Kidney (tissue), 22 donors: ENCODE measurements at places on chromosomes 5 and 9. TPM values are rescaled to one million over a fixed set of nuclear protein-coding genes. Genes with fewer than 3 reads are reported as not detected.
A peak's percentile ranks its signal among the peaks of the same experiment; 100 is the strongest.

DNA sequence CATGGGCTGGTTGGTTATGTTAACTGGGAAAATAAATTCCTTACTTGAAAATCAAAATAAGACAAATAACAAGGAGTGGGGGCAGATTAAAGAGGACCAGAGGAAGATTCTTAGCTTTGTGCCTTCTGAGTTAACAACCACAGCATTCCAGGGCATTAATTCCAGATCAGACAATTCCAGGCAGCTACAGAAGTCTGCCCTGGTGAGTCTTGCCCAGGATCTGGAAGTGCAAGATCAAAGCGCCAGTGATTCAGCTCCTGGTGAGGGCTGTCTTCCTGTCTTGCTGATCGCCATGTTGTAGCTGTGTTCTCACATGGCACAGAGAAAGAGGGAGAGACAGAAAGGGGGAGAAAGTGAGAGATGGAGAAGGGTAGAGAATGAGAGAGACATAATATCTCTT, 65.6 kb downstream of the ANXA2R start:
- DNase-seq: no peak

DNA sequence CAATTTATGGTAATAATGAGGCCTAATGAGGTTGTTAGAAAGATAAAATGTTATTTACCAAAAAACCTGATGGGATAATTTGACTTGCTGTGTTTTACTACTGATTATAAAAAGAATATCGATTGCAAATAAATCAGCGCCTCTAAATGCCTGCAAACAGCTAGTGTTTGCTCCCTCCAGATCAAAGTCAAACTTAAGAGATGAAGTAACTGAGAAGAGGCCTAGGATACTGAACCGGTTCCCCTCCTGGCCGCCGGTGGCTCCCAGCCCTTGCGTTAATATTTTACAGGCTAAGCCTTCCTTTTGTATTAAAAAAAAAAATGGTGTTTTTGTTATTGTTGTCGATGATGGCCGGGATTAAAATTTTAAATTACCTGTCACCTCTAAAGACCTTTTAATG, 2.6 kb downstream of the IRX1 start:
- no peak for DNase-seq

Gene CAMK4
- polyA plus RNA-seq: 0.37 TPM

GRCh38 chr9:108599571-108599970, 256.2 kb downstream of the ACTL7B start:
- no peak for DNase-seq

- DNase-seq: no peak
Observed at GRCh38 chr9:34252016-34252415, 73.2 kb downstream of the UBAP1 start.

DNA sequence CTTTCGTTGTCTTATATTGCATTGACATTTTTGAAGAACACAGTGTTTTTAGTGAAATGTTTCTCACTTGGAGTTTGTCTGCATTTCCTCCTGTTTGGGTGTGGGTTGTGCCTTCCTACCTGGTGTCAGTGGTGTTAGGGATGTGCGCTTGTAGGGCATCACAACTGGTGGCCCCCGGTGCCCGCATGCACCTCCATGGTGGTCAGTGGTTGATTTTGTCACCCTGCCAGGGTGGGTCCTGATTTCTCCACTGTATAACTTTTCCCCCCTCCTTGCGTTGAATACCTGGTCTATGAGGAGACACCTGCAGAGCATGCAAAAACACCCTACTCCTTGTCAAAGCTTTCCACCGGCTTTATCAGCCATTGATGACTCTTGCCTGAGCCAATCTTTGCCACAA, 132.9 kb downstream of the BARX1 start:
- no peak for DNase-seq

GRCh38 chr5:9617221-9617620, 12.9 kb downstream of the TAS2R1 start:
- peak; percentile 62 for DNase-seq

Gene ZDHHC21
- 4.0 TPM for polyA plus RNA-seq

Gene RELL2
- polyA plus RNA-seq: 8.2 TPM

GRCh38 chr5:104385906-104386305, 823.3 kb upstream of the NUDT12 start:
- peak; percentile 17 for DNase-seq

- DNase-seq: no peak
Observed at GRCh38 chr9:73059247-73059646, 92.4 kb upstream of the ANXA1 start.

- no peak for DNase-seq
Observed at GRCh38 chr9:125444166-125444565, 182.5 kb downstream of the GAPVD1 start.

Gene GPR150
- polyA plus RNA-seq: 0.19 TPM

DNA sequence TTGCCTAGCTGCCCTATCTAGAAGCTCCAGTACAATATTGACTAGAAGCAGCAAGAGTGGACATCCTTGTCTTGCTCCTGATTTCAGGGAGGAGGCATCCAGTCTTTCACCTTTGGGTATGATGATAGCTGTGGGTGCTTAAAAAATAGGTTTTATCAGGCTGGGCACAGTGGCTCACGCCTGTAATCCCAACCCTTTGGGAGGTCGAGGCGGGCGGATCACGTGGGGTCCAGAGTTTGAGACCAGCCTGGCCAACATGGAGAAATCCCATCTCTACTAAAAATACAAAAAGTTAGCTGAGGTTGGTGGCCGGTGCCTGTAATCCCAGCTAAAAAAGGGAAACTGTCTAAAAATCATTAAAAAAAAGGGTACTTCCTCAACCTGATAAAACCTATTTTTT, 2.0 kb upstream of the CAMSAP1 start:
- no peak for DNase-seq

GRCh38 chr9:98391406-98391805, 136.0 kb upstream of the TBC1D2 start:
- DNase-seq: no peak

Gene ISL1
- not detected for polyA plus RNA-seq

DNA sequence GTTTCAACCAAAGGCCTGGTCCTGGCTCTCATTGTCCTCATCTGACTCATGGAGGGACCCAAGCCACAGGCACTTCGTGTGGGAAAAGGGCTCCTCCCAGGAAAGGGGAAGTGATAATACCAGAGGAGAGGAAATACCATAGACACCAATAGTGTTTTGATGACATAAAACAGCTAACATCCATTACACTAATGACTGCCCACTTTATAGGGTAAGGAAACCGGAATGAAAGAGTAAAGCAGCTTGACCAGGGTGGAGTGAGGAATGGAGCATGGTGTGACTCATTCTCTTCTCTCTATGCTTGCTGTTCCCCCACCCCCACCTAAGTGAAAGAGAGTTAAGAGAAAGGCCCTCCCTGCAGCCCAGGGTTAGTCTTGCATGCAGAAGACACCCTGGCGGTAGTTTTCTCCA, 67.4 kb upstream of the HRH2 start:
- DNase-seq: no peak

Gene FABP6
- polyA plus RNA-seq: not detected

- DNase-seq: no peak
Observed at GRCh38 chr5:149265597-149265996, 6.1 kb upstream of the AFAP1L1 start.

GRCh38 chr5:132272311-132273210, 15.1 kb downstream of the PDLIM4 start:
- DNase-seq: peak; percentile 87

DNA sequence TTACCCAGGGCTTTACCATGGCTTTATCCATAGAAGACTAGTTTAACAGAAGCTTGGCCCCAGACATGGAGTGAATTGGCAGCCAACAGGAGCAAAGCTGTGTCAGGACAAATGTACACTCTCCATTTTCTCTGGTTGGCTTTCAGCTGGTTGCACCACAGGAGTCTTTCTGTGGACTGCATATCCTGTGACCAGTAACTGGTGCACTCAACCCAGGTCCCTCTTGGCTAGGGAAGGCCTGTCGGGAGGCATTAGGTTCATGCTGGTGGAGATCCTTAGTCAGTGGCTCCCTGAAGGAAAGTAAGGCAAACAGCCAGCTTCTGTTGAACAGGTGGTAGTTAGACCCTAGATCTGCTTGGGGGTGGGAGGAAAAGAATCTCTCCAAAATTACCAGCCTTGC, 146.9 kb upstream of the TLX3 start:
- DNase-seq: no peak

Gene HINT2
- 307 TPM for polyA plus RNA-seq

GRCh38 chr5:81609810-81610375, 141.0 kb downstream of the SSBP2 start:
- DNase-seq: no peak

Gene MYOT
- polyA plus RNA-seq: 2.3 TPM

DNA sequence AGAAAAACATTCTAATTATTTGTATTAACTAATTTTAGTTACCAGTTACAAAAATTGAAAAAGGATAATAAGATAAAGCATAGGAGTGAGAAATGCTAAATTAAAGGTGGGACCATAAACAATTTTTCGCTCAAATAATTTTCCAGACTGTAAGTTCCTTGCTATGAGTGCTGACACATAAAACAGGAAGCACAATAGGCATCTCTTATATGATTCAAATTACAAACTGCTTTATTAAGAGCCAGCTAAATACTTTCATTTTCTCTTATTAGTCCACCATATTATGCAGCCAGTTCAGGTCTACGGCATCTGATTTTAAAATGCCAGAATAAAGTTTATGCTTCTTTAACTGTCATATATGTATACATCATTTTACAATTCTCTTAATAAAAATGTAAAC, 4.4 kb downstream of the RC3H2 start:
- DNase-seq: no peak
